Occipital lobe (tissue), 3 donors: ENCODE measurements at places on chromosomes 3 and 15. TPM values are rescaled to one million over a fixed set of nuclear protein-coding genes. Genes with fewer than 3 reads are reported as not detected.

The TIGIT gene
- not detected for total RNA-seq

The CD200R1 gene
- total RNA-seq = 0.62 TPM

The RBM5 gene
- 205 TPM for total RNA-seq

The SERP1 gene
- total RNA-seq = 87.0 TPM

The GPR176 gene
- total RNA-seq = 44.3 TPM

The ATP13A5 gene
- under 0.01 TPM for total RNA-seq

The CYP19A1 gene
- 0.94 TPM for total RNA-seq

The ASB14 gene
- total RNA-seq = not detected

The DNAH1 gene
- 1.6 TPM for total RNA-seq

The SLCO2A1 gene
- total RNA-seq = 0.78 TPM

The SEC11A gene
- total RNA-seq = 68.9 TPM

The IL17RD gene
- 38.1 TPM for total RNA-seq

The SCN10A gene
- total RNA-seq = not detected

GRCh38 chr3:27105904-27106303, 263.3 kb downstream of the NEK10 start:
- no peak for DNase-seq

- no peak for DNase-seq
These were observed 20.5 kb downstream of the MRPS11 start for GRCh38 chr15:88487796-88488523.

- DNase-seq = no peak
These were observed 1099.7 kb upstream of the CFAP20DC start for GRCh38 chr3:60149501-60149900.

- no peak for DNase-seq
These were observed 136.8 kb downstream of the FHIT start for GRCh38 chr3:61114316-61114953.

GRCh38 chr3:191343115-191343514, 12.8 kb upstream of the UTS2B start:
- no peak for DNase-seq

DNA sequence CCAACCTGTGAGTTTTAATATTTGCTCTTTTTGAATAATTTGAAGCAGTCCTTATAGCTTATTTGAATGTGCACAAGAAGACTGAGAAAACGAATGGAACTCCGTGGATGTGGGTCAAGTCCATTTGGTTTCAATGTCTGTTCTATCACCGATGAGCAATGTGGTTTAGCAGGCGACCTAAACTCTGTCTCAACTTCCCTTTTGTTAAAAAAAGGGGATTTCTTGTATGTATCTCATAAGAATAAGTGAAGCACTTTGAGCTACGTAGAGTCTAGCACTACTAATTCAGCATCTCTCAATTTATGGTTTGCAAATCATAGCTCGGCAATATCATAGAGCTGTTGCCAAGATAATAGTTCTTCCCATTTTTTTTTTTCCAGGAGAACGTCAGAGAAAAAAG, 4.6 kb upstream of the SKIL start:
- no peak for DNase-seq

- no peak for DNase-seq
These were observed 126.1 kb upstream of the CTNNB1 start for GRCh38 chr3:41073190-41073589.

- DNase-seq = no peak
These were observed 15.1 kb downstream of the U2SURP start for GRCh38 chr3:143016321-143016972.

DNA sequence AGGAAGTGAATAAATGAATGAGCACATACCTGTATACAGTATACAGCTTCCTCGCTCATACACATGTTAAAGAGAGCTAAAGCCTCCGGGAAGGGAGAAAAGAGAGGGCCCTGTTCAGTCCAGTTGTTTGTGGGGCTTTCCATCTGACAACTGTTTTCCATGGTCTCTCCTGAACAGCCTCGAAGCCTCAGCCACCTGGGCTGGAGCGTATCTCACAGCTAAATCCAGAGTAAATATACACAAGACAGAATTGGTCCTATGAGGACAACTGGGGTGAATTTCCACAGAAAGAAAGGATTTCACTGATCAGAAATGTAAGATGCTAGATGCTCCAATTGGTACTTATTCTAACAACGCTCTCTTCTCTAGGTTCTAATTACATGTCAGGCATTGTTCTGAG, 103.5 kb downstream of the LIPC start:
- DNase-seq = no peak

DNA sequence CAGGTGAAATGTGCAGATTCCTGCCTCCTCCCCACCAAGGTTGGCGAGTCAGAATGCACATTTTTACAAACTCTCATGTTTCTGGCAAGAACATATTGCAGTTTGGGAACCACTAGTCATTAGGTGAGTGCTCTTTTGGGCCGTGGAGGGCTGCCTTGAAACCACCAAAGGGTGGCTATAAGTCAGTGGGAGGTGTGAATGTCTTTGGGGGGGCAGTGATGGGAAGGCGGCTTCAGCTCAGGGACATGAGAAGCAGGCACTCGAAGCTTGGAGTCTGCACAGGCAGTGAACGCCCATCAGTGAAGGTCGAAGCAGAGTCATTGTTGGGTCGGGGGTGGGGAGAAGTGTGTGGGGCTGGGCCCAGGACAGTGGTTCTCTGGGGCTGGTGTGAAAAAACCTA, 1.1 kb downstream of the NOX5 start:
- no peak for DNase-seq

- DNase-seq = no peak
These were observed 15.6 kb downstream of the CLDN1 start for GRCh38 chr3:190306513-190307163.

DNA sequence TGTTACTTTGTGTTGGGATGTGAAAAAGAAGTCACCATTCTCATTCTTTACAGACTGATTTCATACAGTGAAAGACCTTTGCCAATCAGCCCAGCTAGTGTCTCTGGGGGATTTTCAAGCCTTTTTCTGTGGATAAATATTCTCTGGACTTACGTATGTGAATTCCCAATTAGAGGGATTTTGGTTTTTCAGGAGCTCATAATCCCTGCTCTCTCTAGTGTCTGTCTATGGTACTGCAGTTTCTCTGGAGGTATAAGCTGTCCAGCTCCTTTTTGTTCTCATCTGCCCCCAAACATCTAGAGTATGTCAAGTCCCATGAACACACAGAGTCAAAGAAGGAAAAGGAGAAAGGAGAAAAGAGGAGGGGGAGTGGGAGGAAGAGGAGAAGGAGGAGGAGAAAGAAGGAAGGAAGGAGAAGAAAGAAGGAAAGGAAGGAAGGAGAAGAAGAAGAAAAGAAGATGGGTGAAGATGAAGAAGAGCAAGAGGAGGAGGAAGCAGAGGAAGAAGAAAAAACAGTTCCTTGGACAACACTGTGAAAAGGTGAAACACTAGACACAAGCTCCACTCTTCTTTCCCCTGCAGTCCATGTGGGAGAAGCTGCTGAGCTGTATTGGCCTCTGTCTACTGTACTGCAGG, 218.6 kb downstream of the GREM1 start:
- DNase-seq = no peak

- DNase-seq = no peak
These were observed 131.9 kb downstream of the B3GALNT1 start for GRCh38 chr3:160973067-160973809.

DNA sequence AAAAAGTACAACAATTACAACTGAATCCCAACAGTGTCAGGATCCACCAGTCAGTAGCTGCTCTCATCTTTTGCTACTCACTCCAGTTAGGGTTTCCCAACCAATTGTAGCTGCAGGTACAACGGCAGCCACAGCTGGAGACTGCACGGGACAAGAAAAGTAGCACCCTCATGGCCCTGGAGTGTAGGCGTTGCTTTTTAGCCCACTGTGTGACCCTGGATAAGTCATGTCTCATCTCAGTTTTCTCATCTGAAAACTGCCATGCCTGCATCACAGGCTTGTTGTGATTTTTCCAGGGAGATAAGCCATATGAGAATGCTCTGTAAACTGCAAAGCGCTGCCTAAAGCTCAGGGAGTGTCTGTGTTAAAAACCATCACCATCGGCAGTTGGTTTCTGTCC, 535.6 kb upstream of the IL12A start:
- no peak for DNase-seq

GRCh38 chr3:41363830-41364523, 164.7 kb downstream of the CTNNB1 start:
- DNase-seq = no peak

DNA sequence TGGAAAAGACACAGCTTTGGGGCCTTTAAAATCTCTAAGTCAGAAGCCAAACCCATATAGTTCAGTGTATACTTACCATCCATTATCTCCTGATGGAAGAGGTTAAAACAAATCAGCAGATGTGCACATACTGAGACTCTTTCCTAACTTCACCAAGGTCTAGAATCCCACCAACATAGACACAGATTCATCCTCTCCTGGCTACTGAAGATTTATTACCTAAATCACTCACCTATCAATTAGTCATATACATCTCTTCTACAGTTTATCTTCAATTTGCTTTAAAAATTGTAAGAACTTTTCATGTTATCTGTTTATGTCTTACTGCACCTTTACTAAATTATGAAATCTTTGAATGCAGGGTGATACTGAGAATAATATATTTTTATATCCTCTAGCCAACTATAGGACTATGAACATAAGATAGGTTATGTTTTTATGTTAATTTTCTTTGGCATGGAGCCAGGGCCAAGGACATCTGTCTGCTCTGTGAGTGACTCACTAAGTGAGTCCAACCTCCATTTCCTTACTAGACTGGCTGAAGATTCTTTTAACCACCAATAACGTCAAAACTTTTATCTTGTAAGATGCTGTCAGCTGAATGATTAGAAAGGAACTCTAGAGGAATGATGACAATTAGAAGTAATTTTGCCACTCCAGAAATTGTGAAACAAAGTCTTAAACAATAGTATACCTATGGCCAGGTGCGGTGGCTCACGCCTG, 397.6 kb downstream of the FOXP1 start:
- no peak for DNase-seq

DNA sequence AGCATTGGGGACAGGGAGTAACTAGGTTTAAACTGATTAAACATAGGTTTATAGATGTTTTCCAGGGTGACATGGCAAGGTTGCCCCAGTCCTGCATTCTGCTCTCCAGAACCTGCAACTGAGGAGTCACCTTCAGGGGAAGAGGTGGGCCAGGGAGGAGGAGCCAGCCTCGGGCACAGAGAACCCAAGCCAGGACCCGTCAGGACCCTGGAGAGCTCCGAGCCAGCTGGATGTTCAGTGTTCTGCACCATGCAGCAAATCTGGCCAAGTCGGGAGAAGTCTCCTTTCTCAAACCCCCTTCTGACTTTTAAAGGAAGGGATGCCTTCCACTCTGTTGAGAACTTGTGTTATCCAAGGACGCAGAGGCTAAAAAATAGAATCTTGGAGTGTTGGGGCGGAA, 62.1 kb upstream of the SLC6A11 start:
- DNase-seq = no peak

GRCh38 chr3:7798276-7798675, 703.3 kb upstream of the LMCD1 start:
- no peak for DNase-seq

DNA sequence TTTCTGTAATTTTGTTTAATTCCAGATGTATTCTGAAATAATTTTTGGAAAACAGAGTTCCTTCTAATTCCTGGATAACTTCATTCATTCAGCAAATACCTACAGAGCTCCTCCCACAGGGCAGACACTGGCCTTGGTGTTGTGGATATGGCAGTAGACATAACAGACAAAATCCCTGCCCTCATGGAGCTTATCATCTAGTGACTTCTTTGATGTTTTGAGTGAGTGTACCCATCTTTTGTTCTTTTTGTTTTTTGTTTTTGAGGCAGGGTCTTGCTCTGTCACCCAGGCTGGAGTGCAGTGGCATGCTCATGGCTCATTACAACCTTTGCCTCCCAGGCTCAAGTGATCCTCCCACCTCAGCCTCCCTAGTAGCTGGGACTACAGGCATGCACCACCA, 21.1 kb downstream of the DET1 start:
- no peak for DNase-seq

DNA sequence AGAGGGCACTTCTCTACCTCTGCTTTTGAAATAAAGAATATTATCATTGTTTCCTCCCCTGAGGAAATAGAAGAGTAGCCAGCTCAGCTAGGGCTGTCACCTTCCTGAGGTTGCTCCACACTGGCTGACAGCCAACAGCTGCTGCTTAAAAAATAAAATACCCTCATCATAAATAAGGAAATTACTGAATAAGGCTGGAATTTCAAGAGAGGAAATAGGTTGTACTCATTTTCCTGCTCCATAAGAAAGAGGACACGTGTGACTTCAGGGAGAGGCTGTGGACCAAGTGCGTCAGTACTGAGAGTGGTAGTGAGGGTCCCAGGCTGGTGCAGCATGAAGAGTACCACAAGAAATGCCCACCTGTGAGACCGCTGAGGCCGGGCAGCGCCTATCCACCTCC, 8.1 kb upstream of the C2CD4B start:
- DNase-seq = no peak

DNA sequence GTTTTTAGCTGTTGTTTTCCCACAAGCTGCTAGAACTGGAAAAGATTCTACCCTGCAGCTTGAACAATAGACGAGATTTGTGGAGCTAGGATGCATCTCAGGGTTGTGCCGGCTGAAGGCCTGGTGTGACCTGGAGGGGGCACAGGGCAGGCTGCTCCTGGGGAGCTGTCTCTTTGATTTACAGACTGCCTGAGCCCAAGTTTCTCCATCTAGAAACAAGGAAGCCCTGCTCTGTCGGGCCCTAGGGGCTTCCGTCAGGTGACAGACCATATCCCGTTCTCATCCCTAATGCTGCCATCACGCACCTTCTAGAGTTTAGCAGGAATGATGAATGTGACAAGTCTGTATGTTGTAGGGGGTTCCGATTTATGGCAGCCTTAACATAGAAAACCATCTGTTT, 7.9 kb upstream of the CPNE9 start:
- no peak for DNase-seq

GRCh38 chr15:28913171-28913765, 27.5 kb downstream of the APBA2 start:
- DNase-seq = no peak

DNA sequence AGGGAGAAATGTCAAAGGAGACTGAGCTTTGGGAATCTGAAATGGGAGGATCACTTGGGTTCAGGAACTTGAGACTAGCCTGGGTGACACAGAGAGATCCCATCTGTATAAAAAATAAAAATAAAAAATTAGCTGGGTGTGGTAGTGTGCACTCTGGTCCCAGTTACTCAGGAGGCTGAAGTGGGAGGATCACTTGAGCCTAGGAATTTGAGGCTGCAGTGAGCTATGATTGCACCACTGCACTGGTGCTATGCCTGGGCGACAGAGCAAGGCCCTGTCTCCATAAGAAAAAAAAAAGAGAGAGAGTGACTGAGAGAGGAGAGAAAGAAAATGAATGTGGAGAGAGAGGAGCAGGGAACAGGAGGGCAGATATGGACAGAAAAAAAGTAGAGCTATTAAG, 72.8 kb downstream of the SENP2 start:
- no peak for DNase-seq

DNA sequence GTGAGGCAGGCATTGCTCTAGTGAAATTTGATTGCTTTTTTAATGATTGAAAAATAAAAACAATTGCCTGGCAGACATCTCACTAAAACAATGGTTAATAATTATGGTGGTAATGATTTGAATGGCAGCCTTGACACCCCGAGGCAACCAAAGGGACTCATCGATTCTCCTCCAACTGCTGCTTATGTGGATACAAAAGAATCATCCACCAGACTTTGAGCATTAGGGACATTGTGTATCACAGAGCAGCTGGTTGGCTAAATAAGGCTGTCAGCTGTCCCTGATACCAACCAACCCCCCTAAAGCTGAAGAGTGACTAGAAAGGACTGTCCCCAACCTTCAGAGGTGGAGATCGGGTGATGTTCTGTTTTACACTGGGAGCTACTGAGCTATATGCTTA, 1.7 kb upstream of the CD47 start:
- no peak for DNase-seq

GRCh38 chr15:70752193-70752635, 11.1 kb downstream of the UACA start:
- no peak for DNase-seq
